ENCODE measurements at places on chromosomes 2 and 18.

GRCh38 chr18:60100778-60101177 lies 201.0 kb downstream of the PMAIP1 start:
- DNase-seq: peak; percentile 14

- DNase-seq: peak; percentile 31
These were observed 85.9 kb downstream of the CERKL start for GRCh38 chr2:181570833-181571661.

DNA sequence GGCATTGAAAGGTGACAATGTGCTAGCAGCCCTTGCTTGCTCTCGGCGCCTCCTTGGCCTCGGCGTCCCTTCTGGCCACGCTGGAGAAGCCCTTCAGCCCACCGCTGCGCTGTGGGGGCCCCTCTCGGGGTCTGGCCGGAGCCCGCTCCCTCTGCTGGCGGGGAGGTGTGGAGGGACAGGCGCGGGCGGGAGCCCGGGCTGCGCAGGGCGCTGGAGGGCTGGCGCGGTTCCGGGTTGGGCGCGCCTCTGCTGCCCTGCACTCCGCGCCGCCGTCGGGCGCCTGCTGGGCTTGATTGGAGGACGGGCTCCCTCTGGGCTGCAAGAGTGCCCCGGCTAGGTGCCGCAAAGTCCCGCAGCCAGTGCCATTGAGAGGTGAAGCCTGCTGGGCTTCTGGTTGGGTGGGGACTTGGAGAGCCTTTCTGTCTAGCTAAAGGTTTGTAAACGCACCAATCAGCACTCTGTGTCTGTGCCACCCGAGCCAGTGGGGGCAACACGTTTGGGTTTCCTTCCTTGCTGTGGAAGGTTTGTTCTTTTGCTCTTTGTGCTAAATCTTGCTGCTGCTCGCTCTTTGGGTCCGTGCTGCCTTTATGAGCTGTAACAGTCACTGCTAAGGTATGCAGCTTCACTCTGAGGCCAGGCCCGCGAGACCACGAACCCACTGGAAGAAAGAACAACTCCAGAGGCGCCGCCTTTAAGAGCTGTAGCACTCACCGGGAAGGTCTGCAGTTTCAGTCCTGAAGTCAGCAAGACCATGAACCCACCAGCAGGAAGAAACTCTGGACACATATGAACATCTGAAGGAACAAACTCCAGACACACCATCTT lies 14.8 kb upstream of the IMP4 start:
- no peak for DNase-seq

- DNase-seq: peak; percentile 16
These were observed 1596.8 kb upstream of the SLC39A10 start for GRCh38 chr2:194060269-194060668.

- no peak for DNase-seq
These were observed 916 bp downstream of the CETN1 start for GRCh38 chr18:581096-581495.

All from NB4 (cell line).